GM20000 (cell line): ENCODE measurements at places on chromosomes 11 and 22.

DNA sequence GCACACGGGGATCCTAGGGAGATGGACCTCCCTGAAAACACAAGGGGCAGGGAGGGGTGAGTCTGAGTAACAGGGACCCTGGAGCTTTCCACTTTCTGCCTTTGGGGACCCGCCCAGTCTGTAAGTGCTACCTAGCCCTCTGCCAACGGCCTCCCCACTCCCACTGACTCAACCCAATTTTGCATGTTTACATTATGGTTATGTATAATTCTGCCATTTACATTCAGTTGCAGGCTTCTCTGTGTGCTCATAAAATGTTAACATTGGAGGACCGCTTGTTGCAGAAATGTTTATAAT lies 105.8 kb downstream of the DSCAML1 start:
- no peak for DNase-seq

- DNase-seq, result no peak
Measured at GRCh38 chr11:77374611-77375031, 73.1 kb upstream of the GDPD4 start.

- no peak for DNase-seq
Measured at GRCh38 chr11:114397349-114397982, 2.8 kb downstream of the C11orf71 start.

- DNase-seq, result no peak
Measured at GRCh38 chr11:118051136-118051610, 25.7 kb upstream of the TMPRSS4 start.
